ENCODE measurements at places on chromosomes 1 and 21.

- no peak for DNase-seq
Observed at GRCh38 chr1:240201931-240202330, 110.2 kb downstream of the FMN2 start.

DNA sequence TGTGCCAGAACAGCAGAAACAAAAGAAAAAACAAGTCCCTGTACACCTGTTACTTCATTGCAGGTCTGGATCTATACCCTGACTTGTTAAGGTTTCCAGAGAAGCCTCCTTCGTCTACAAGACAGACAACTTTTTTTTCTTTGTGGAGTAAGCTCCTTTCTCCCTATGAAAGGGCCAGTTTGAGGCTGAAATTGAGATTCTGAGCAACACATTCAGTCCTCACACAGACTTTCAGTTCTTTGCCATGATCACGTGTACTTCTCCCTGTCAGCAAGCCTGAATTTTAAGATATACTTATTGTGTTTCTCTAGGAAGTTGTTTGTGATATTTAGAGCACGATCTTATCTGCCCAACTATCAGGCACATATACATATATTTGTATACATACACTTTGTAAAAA is 374.0 kb downstream of the NTNG1 start:
- DNase-seq: no peak

DNA sequence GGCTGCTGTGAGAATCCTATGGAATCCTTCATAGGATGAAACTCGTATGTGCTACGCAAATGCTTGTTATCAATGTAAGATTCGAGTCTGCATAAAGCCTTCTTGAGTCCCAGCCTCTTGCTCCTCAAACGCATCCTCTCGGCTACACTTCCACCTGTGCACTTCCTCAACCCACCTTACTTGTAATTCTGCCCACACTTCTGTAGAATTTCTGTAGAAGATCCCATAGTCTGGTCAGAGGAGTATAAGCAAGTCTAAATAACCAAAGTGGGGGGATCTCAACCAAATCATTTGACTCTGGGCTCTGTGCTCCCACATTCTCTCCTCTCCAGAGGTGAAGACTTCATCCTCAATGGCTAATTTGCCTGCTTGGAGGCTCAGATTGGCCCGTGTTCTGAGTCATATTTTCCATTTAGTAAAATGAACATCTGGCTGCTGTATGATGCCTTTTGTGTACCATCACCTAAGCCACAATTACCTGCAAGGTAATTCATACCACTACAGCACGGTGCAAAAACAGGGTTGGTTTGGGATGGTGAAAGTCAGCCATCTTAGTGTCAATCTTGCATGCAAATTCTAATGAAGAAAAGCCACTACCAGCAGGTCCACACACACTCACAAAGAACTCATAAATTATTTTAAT is 63.2 kb downstream of the ITPKB start:
- DNase-seq: no peak

DNA sequence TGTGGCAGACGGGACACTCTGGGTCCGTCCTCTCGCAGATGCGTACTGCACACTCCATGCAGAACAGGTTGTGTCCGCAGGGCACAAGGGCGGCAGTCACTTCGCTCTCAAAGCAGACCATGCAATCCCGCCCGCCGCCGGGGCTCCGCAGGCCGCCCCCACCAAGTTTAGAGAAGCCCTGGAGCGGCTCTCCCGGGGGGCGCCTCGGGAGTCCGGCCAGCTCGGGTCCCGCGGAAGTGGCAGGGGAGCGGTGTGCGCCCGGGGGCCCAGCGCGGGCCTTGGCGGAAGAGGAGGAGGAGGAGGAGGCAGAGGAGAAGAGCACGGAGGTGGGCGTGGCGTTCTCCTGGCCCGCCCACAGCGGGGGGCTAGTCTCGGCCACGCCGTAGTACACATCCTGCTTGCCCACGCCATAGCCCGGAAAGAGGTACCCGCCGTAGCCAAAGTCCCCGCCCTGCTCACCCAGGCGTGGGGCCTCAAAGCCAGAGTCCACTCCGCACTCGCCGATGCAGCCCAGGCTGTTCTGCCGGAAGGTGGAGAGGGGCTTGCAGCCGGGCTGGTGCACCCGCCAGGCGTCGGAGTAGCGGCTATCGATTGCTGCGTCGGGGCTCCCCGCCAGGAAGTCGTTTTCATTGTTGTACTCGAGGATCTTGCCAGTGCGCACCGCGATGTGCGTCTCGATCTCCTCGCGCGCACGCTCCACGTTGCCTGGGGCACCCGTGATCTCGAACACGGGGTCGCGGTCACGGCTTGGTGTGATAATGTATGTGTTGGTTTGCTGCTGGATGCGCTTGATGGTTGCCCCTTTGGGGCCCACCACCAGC is 5.4 kb downstream of the MEX3A start:
- no peak for DNase-seq

DNA sequence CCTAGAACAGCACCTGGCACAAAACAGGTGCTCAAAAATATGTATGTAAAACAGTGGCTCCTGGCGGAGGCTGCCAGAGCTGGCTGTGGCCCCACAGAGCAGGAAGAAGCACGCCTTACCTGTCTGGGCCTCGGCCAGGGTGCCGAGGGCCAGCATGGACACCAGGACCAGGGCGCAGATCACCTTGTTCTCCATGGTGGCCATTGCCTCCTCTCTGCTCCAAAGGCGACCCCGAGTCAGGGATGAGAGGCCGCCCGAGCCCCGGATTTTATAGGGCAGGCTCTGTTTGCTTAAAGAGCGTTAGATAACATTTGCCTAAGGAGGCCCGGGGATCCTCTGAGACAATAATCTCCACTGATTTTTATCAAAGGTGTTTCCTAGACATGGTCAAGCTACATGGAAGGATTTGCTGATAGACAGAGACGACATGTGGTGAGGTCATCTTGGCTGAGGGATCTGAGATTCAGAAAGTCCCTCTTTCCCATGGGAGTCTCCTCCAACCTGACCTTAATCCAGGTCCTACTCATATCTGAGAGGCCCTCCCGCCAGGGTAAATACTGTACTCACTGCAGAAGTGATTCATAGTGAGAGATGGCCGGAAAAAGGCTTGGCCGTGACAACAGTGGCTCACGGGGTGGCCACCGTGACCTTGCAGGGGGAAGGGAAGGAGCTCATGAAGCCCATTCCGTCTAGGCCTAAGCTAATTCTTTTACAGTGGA is at the start of gene TFF1:
Gene TFF1, minus strand, starts transcription at position 244 of the 719 bp plus-strand sequence. Its CDS starts 40 bp downstream, at position 204.
- DNase-seq: no peak
